ENCODE measurements at places on chromosomes 2 and 18. TPM values are rescaled to one million over a fixed set of nuclear protein-coding genes. Genes with fewer than 3 reads are reported as not detected.

CENPO gene
- polyA plus RNA-seq, result 1.4 TPM

TLX2 gene
- not detected for polyA plus RNA-seq

CCDC74A gene
- polyA plus RNA-seq, result 4.6 TPM

UGT1A7 gene
- not detected for polyA plus RNA-seq

SP140L gene
- 5.8 TPM for polyA plus RNA-seq

GPR35 gene
- polyA plus RNA-seq, result 4.6 TPM

DNA sequence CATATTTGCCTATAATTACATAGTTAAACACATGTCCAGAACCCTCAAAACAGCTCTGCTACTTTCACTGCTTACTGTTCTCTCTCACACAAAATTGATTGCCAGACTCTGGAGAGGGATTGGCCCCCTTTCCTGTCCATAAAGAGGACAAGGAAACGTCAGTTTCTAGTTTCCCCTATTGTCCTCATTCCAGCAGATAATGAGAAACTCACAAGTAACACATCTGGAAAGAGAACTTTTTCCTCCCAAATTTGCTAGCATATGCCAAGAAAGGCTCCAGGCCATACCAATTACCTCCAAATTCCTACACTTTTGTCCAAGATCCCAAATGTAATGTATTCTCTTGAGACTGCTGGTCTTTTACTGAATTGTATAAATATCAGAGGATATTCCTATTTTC, 200.5 kb downstream of the EXOC6B start:
- H3K4me3 ChIP-seq, result no peak overlapping the region
- no peaks in the 10 kb centered on the region for H3K4me1 ChIP-seq
- H3K27me3 ChIP-seq, result no peaks in the 10 kb centered on the region
- H3K36me3 ChIP-seq, result no peaks in the 10 kb centered on the region
- DNase-seq, result no peak
- no peak overlapping the region for H3K27ac ChIP-seq

GRCh38 chr2:1990724-1991123, 246.4 kb upstream of the PXDN start:
- H3K27ac ChIP-seq, result no peak overlapping the region
- H3K4me3 ChIP-seq, result no peak overlapping the region
- DNase-seq, result peak; percentile 86
- no peaks in the 10 kb centered on the region for H3K27me3 ChIP-seq
- no peaks in the 10 kb centered on the region for H3K36me3 ChIP-seq

- no peaks in the 10 kb centered on the region for H3K4me1 ChIP-seq
- DNase-seq, result peak; percentile 29
- no peak overlapping the region for H3K27ac ChIP-seq
- no peaks in the 10 kb centered on the region for H3K36me3 ChIP-seq
- no peak overlapping the region for H3K4me3 ChIP-seq
Observed at GRCh38 chr2:240458900-240459391, 23.5 kb downstream of the GPC1 start.

GRCh38 chr18:911025-911424, 6.4 kb downstream of the ADCYAP1 start:
- peaks cover 55% of the 10 kb centered on the region for H3K27me3 ChIP-seq
- no peak for DNase-seq
- H3K36me3 ChIP-seq, result no peaks in the 10 kb centered on the region
- peaks cover 8% of the 10 kb centered on the region for H3K4me1 ChIP-seq
- H3K27ac ChIP-seq, result no peak overlapping the region
- no peak overlapping the region for H3K4me3 ChIP-seq

DNA sequence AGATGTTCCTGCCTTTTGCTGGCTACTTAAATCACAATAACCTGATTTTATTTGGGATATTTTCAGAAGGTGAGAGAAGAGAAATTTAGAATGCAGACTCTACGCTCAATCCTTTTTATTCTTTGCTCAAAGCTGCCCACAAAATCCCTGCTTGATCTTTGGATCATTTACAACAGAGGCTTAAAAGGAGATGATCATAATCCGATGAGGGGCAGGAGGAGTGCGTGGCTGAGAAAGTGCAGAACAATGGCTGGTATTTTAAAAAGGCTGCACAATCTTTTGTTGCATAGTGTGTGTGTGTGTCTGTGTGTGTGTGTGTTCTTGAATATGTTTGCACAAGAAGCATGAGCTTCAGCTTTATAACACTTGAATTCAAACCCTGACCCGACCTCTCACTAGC, 256.3 kb upstream of the MYT1L start:
- no peak overlapping the region for H3K27ac ChIP-seq
- no peak overlapping the region for H3K4me3 ChIP-seq
- no peaks in the 10 kb centered on the region for H3K36me3 ChIP-seq
- H3K27me3 ChIP-seq, result no peaks in the 10 kb centered on the region

DNA sequence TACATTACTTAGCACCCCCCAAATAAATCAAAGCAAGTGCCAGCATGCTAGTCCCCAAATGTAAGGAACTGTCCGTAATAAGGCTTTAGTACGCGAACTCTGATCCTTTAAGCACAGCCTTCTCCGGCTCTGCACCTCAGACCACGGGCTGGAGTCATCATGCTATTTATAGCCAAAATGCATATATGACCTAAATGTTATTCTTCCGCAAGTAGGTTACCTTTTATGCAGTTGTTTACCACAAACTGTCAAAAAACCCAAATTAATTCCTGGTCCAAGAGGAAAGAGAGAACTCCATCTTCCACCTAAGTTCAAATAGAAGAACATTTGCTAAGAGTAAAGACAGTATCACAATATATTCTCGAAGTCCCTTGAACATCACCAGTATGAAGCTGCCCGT, 42.7 kb downstream of the ZNF516 start:
- no peak overlapping the region for H3K27ac ChIP-seq
- H3K36me3 ChIP-seq, result no peaks in the 10 kb centered on the region
- no peak for DNase-seq
- H3K27me3 ChIP-seq, result no peaks in the 10 kb centered on the region
- no peak overlapping the region for H3K4me3 ChIP-seq

- H3K36me3 ChIP-seq, result no peaks in the 10 kb centered on the region
- H3K4me3 ChIP-seq, result no peak overlapping the region
- DNase-seq, result no peak
- no peak overlapping the region for H3K27ac ChIP-seq
- no peaks in the 10 kb centered on the region for H3K4me1 ChIP-seq
- no peaks in the 10 kb centered on the region for H3K27me3 ChIP-seq
Observed at GRCh38 chr2:3604207-3604877, 9.4 kb downstream of the COLEC11 start.

DNA sequence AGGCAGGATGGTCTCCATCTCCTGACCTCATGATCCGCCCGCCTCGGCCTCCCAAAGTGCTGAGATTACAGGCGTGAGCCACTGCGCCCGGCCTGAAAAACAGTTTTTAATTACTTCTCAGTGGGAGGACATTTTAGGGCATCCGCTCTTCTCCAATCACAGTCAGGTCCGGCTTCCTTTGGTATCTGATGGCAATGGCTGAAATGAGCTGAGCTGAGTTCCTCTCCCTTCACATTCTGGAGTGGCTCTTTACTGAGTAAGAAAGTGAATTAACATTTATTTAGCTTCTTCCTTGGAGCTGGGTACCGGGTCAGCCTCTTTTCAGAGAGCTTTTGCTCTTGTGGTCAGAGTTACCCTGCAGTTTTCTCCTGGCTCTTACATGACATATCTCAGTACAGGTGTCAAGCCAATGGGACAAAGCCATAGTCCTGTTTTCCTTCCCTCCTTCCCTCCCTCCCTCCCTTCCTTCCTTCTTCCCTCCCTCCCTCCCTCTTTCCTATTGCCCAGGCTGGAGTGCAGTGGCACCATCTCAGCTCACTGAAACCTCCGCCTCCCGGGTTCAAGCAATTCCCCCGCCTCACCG, 1.1 kb upstream of the TTC27 start:
- no peak overlapping the region for H3K27ac ChIP-seq
- H3K27me3 ChIP-seq, result no peaks in the 10 kb centered on the region
- no peak for DNase-seq
- peaks cover 7% of the 10 kb centered on the region for H3K4me1 ChIP-seq
- H3K4me3 ChIP-seq, result no peak overlapping the region

DNA sequence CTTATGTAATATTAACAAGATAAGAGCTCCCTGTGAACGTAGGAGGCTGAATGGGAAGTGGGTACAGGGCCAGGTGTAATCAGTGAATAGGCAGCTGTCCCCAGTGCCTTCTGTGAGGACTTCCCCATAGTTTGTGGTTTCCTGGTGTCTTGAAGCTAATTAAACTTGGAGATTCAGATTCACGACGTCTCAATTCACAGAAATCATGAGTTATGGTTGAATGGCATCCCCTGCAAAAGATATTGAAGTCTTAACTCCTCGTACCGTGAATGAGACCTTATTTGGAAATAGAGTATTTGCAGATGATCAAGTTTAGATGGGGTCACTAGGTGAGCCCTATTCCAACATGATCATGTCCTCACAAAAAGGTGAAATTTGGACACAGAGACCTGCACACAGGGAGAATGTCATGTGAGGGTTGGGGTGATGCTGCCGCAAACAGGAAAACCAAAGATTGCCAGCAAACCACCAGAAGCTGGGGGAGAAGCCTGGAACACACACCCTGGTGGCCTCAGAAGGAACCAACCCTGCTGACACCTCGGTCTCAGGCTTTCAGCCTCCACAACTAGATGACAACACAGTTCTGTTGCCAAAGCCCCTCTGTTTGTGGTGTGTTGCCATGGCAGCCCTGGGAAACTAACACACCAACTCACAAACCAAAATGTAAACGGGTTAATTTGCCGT, 13.2 kb downstream of the ARL4C start:
- DNase-seq, result no peak
- H3K36me3 ChIP-seq, result no peaks in the 10 kb centered on the region
- no peaks in the 10 kb centered on the region for H3K4me1 ChIP-seq
- no peak overlapping the region for H3K4me3 ChIP-seq
- no peaks in the 10 kb centered on the region for H3K27me3 ChIP-seq
- H3K27ac ChIP-seq, result no peak overlapping the region

- H3K27ac ChIP-seq, result no peak overlapping the region
- H3K36me3 ChIP-seq, result no peaks in the 10 kb centered on the region
- no peaks in the 10 kb centered on the region for H3K4me1 ChIP-seq
- no peak for DNase-seq
Observed at GRCh38 chr2:18540872-18541271, 19.6 kb downstream of the RDH14 start.

GRCh38 chr2:105449076-105449475, 50.2 kb upstream of the FHL2 start:
- no peak overlapping the region for H3K27ac ChIP-seq
- DNase-seq, result no peak
- H3K4me1 ChIP-seq, result no peaks in the 10 kb centered on the region
- no peak overlapping the region for H3K4me3 ChIP-seq

- H3K36me3 ChIP-seq, result no peaks in the 10 kb centered on the region
- no peak for DNase-seq
Observed at GRCh38 chr2:194735837-194736542, 921.0 kb upstream of the SLC39A10 start.

DNA sequence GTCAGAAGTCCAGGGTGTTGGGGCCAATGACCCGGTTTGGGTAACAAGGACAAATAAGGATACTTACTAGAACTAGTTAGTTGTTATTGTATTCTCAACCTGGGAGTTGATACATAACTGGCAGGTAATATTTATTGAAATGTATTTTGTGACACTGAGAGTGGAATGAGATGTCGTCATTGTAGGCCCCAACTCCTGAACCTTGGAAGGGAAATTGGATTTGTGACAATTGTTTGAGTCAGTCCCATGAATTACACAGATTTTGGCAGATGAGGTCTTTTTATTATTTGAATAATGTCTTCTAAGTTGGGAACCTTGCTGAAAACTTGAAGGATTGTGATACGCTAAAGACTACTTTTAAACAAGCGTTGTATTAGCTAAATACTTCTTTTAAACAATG, 5.1 kb downstream of the TIMM21 start:
- no peak for DNase-seq
- H3K27ac ChIP-seq, result no peak overlapping the region
- no peak overlapping the region for H3K4me3 ChIP-seq
- no peaks in the 10 kb centered on the region for H3K27me3 ChIP-seq
- H3K36me3 ChIP-seq, result peaks cover 8% of the 10 kb centered on the region

GRCh38 chr2:105504459-105504858, 105.6 kb upstream of the FHL2 start:
- no peaks in the 10 kb centered on the region for H3K4me1 ChIP-seq
- no peaks in the 10 kb centered on the region for H3K27me3 ChIP-seq
- no peaks in the 10 kb centered on the region for H3K36me3 ChIP-seq
- no peak overlapping the region for H3K4me3 ChIP-seq
- no peak for DNase-seq
- H3K27ac ChIP-seq, result no peak overlapping the region

DNA sequence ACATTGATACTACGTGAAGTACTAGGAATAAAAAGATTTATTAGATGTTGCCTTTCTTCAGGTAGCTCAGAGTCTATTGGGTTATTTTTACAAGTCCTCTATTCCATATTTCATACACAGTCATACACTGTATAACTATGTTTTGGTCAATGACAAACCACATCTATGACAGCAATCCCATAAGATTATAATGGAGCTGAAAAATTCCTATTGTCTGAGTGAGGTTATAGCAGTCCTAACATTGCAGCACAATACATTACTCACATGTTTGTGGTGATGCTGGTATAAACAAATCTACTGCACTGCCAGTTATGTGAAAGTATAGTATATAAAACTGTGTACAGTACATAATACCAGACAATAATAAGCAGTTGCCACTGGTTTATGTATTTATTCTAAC, 595.1 kb downstream of the MBD2 start:
- no peak overlapping the region for H3K27ac ChIP-seq
- H3K36me3 ChIP-seq, result no peaks in the 10 kb centered on the region
- H3K27me3 ChIP-seq, result no peaks in the 10 kb centered on the region

- H3K27ac ChIP-seq, result no peak overlapping the region
- H3K4me3 ChIP-seq, result no peak overlapping the region
- DNase-seq, result no peak
- H3K36me3 ChIP-seq, result no peaks in the 10 kb centered on the region
- H3K27me3 ChIP-seq, result no peaks in the 10 kb centered on the region
Observed at GRCh38 chr18:9814431-9814830, 71.3 kb upstream of the TXNDC2 start.

GRCh38 chr2:18927525-18928232, 338.3 kb upstream of the NT5C1B start:
- no peaks in the 10 kb centered on the region for H3K27me3 ChIP-seq
- no peak overlapping the region for H3K4me3 ChIP-seq
- DNase-seq, result no peak
- H3K36me3 ChIP-seq, result no peaks in the 10 kb centered on the region
- no peaks in the 10 kb centered on the region for H3K4me1 ChIP-seq
- no peak overlapping the region for H3K27ac ChIP-seq

DNA sequence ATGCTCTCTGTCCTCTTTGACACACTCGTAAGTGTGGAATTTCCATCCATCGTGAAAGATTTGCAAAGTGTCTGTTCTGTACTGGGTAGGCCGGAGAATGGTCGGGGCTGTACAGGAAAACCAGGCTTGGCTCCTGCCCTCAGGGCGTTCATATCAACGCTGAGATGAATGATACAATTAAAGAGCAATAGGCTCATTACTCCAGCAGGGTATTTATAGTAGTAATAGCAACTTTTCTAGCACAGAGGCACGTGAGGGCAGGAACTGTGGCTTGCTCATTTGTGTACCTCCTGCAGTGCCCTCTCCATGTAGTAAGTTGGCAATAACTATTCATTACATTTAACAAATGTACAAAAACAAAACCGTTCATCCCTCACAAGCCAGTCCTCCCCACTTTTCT, 5.3 kb upstream of the NCK2 start:
- no peak for DNase-seq
- H3K4me3 ChIP-seq, result no peak overlapping the region
- no peaks in the 10 kb centered on the region for H3K27me3 ChIP-seq
- no peaks in the 10 kb centered on the region for H3K4me1 ChIP-seq
- H3K36me3 ChIP-seq, result no peaks in the 10 kb centered on the region

- no peak overlapping the region for H3K27ac ChIP-seq
- DNase-seq, result no peak
- no peak overlapping the region for H3K4me3 ChIP-seq
- no peaks in the 10 kb centered on the region for H3K4me1 ChIP-seq
- H3K36me3 ChIP-seq, result no peaks in the 10 kb centered on the region
- H3K27me3 ChIP-seq, result no peaks in the 10 kb centered on the region
Observed at GRCh38 chr2:36589230-36589630, 8.7 kb downstream of the FEZ2 start.

- no peak overlapping the region for H3K27ac ChIP-seq
- no peak overlapping the region for H3K4me3 ChIP-seq
Observed at GRCh38 chr18:57907550-57907949, 104.4 kb upstream of the ATP8B1 start.

All from pancreas (tissue), 10 donors.